ENCODE measurements at places on chromosomes 1 and 21.

- no peak for DNase-seq
Observed at GRCh38 chr1:56646611-56647010, 1.5 kb downstream of the PRKAA2 start.

DNA sequence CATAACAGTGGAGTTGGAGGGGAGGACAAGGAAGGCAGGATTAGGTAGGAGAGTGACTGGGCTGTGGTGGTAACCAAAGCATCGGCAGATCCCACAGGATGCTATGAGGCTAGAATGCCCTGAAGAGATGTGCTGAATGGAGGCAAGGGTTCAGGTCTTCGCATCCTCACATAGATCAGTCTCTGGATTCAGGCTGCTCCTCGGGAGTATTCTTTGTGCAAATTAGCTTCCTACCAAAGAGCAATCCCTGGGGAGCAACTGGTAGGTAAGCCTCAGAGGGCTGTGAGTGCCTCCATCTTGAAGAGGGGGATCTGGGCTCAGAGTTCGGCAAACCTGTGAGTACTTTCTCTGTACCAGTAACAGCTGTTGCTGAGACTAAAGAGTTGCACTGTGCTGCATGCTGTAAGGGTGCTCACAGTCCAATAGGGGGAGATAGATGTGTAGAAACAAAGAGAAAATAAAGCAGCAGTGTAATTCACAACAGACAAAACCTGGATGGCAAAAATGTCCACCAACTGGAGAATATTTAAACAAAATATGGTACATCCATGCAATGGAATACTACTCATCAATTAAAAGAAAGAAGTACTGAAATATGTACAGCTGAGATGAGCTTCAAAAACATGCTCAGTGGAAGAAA is 322.4 kb upstream of the DEPDC1 start:
- DNase-seq, result no peak

DNA sequence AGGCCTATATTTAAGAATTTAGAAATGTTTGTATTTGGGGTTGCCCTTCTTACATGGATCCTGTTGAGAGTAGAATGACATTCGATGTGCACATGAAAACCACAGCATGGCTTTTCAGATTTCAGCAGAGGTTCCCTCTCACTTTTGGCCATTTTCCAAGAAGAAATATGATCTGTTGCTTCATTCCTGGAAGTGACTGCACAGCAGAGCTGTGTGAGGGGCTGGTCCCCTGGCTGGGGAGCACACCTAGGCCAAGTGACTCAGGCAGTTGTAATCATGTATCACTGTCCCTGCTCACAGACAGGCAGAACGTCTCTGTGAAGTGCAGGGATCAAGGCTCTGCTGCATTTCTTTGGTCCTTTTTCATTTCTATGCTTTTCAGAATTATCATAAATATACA is 32.3 kb downstream of the AGT start:
- no peak for DNase-seq

GRCh38 chr1:221563476-221563921 is 178.4 kb downstream of the DUSP10 start:
- DNase-seq, result no peak

DNA sequence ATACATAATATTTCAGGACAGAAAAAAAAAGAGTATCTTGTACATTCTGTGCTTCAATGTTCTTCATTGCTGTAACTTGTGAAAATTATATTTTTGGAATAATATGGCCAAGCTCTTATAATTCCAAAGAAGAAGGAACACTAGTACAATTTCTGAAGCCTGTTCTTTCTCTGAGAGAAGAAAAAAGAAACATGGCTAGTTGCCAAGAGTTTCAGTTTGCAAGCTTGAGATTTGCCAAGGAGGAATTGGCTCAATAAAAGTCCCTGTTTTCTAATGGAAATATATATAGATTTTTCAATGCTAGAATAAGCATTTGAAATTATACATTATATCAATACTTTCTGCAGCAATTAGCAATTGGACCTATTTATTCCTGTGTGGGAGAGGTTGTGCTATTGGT is 285.2 kb upstream of the NEGR1 start:
- DNase-seq, result no peak

DNA sequence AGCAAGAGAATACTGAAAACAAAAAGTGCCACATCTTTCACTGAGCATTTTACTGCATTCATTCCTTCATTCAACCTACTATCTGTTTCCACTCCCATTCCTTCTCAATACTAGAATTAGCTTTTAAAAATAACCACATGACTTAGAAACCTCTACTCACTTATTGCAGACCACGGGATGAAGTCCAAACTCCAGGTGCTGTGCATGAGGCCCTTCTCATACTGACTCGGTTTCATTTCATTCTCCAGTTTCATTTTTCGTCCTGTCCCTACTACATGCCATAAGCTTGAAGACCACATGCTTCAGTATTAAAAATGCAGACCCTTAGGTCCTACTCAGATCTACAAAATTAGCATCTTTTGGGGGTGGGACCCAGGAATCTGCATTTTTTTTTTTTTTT is 2.3 kb upstream of the BACH1 start:
- DNase-seq, result no peak

GRCh38 chr1:55039342-55040082 is at the start of gene PCSK9:
PCSK9 (plus strand) TSS chr1:55039548; CDS start chr1:55039838, 290 bp downstream.
- no peak for DNase-seq

- DNase-seq, result no peak
Observed at GRCh38 chr1:44507490-44508396, 102.7 kb downstream of the RNF220 start.

GRCh38 chr1:17056551-17056950 is 2.7 kb upstream of the SDHB start:
- no peak for DNase-seq

- DNase-seq, result no peak
Observed at GRCh38 chr1:6260433-6260934, 414 bp downstream of the GPR153 start.

- DNase-seq, result no peak
Observed at GRCh38 chr1:225070972-225071371, 141.5 kb downstream of the DNAH14 start.

DNA sequence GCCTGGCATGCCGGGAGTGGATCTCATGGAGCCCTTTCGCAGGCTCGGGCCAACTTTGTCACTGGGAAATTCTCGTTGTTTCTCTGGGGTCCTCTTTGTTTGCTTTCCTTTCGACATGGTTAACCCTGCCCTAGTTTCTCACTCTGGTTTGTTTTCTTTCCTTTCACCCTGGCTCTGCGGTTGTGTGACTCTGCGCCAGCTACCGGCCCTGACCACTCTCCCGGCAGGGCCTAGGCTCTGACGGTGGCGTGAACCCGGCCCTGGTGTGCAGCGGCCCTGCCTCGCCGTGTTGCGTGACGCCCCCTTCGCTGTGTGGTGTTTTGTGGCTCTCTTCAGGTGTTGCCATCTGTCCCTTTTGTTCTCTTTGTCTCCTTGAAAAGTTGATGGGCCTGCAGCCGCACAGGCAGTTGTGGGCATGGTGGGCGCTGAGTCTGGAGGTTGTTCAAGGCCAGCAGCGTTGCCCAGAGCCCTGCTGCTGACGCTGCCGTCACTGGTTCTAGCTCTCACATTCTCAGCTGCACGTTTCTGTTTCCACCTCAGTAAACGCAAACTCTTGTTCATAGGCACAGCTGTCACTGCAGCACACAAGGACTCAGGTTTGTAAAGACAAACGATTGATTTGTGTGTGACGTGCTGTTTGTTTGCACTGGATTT is 64.6 kb upstream of the DIP2A start:
- no peak for DNase-seq

DNA sequence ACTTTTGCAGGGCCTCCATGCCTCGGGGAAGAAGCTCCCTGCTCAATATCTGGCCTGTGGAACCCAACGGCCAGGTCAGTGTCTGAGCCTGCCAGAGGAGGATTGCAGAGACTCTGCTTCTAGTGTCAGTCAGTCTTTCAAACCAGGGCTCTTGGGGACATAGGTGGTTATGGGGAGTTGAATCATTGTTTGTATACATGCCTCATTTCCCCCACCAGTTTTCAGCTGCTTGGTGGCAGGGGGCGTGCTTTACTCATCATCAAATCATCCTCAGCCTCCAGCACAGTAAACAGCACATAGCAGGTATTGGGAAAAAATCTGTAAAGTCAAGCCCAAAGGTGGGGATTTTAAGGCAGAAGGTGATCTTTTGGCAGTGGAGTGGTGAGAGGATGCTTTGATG is 17.4 kb upstream of the FAM89A start:
- DNase-seq, result no peak

DNA sequence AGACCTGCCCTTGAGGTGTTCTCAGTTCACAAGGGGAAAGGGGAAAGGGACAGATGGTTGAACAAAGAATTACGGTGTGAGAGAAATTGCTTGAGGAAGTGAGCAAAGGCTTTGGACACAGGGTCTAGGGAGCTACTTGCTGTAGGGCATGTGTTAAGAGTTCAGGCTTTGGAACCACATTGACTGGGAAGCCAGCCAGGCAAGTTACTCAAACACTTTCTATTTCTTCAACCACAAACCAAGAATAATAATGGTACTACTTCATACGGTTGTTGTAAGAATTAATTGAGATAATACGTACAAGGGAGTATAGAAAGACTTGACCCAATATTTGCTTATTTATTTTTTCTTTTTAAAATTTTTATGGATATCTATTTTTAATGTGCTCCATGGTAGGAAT is 26.6 kb downstream of the AK4 start:
- no peak for DNase-seq

- no peak for DNase-seq
Observed at GRCh38 chr1:118473825-118474224, 288.8 kb upstream of the SPAG17 start.

DNA sequence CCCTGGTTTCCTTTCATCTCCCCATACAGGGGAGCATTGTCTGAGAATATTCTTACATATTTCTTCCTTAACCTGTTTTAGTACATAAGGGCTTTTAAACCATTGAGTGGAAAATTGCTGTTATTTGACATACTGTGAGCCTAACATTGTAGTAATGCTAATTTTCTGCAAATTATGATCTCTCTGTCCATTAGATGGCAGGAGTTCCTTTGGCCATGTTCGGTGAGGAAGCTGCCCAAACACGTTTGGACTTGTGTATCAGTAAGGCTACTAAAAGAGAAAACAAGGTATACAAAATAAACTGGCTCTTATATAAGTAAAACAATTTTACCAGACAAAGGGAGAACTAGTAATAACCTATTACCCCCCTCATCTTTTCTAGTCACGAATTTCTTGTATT is 29.2 kb downstream of the CDC7 start:
- DNase-seq, result no peak

GRCh38 chr1:91806769-91807700 is 78.9 kb downstream of the TGFBR3 start:
- no peak for DNase-seq

- DNase-seq, result no peak
Observed at GRCh38 chr21:42674351-42674940, 21.0 kb downstream of the PDE9A start.

DNA sequence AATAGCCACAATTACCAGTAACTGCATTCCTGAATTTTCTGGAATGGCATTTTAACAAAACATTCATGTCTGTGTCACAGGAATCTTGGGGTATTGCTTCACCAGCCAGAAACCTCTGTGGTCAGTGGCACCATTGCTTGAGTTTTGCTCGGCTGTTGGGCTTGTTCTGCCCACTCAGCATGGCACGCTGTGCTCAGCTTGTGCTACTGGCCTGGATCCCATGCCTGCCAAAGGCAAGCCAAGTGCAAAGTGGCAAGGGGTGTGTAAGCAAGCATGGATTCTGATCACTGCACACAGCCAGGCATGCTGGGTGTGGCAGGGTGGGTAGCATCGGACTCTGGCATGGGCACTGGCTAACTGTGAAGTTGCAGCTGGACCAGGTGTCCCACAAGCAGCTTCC is 1150.9 kb downstream of the MRPL39 start:
- no peak for DNase-seq

DNA sequence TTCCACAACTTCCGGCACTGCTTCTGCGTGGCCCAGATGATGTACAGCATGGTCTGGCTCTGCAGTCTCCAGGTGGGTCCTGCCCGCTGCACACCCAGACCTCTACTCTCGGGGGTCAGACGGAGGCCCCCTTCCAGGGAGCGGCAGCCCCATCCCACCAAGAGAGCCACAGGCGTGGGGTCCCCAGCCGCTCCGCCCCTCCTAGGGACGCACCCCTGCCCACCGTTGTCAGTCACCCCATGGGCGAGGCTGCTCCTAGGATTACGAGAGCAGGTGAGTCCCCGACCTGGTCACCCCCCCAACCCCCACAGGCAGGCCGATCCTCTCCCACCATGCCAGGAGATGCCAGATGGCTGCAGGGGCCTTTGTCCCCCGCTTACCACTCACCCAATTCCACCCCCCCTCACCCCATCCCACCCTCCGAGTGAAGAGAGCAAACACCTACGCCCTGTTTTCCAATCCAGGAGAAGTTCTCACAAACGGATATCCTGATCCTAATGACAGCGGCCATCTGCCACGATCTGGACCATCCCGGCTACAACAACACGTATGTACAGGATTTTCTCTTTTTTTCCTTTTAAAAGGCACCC is 107.0 kb downstream of the PDE9A start:
- DNase-seq, result no peak

DNA sequence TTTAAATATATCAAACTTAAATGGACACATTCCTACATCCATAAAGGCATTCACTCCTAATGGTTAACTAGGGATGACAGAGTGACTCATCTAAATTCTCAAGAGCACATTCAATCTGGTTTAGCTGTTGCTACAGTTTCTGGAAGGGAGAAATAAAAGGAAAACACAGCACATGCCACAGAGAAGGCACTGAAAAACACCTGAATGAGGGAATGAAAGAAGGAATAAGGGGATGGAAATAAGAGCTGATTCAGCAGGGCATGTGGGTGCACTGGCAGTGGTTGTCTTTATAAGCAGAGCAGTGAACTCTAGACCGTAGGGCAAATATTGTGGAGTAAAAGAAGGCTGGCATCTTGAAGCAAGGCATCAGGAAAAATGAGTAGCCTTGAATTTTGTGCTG is 79.3 kb downstream of the LHX4 start:
- no peak for DNase-seq

DNA sequence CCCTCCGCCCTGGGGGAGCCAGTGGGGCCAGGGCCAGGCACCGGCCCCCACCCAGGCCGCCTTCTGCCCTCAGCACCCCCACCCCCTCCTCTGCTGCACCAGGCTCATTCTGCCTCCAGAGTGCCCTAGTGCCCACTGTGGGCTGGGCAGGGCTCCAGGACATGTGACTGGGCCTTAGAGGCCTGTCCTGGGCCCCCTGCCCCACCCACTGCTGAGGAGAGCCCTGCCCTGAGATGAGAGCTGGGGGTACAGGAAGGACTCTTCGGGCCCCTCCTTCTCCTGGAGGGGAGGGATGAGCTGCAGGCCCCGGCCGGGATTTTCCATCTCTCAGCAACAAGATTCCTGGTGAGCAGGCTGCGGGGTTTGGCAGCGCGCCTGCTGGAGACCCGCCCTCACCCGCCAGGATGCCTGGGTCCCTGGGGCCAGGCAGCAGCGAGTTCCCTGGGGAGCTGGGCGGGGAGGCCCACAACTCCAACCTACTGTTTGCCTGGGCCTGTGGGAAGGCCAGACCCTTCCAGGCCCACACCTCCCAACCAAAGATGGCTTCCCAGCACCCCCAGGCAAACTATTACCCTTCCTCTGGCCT is 14.0 kb downstream of the AHDC1 start:
- DNase-seq, result no peak

- DNase-seq, result no peak
Observed at GRCh38 chr1:205247130-205247921, 19.6 kb downstream of the TMCC2 start.

Measured in activated CD4-positive, alpha-beta T cell treated with anti-CD3 and anti-CD28 coated beads, Interleukin-2, amount 50 U/mL, for 4 hours (primary cell).